ENCODE measurements at places on chromosomes 3 and 15.

- no peak for DNase-seq
Observed at GRCh38 chr3:111598139-111598538, 3.0 kb upstream of the ZBED2 start.

DNA sequence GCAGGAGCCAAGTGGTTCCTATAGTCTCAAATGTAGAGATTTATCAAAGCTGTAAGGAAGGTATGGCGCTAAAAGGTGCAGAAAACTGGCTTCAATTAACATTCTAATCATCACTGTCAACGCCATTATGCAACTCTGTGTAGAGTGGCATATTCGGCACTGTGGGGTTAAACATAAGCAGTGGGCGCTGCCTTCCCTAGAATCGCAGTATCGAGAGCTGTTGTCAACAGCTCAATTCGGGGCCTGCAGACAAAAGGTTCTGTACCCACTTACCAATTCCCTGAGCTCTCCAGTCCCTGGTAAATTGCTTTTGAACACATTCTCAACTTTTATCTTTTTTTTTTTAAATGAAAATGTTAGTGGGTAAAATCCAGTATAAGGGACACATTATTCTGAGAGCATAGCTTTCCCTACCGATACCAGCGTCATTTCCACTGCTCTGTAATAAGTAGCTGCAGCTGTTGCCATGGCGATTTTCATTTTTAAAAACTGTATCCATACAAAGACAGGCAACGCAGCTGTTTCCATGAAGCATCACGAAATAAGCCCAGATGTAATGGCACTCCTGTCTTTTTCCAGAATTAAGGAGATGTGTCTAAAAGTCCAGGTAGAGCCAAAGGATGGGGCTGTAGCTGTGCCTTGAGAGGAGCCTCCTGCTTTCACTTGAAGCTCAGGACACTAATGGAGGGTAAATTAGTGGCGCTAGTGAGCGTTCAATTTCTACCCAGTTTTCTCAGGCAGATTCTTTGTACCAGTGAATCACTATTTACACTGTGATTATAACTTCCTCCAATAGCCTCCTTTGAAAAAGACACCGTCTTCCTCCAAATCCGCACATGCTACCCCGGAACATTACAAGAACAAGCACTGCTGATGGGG lies 250.3 kb downstream of the SLC9A9 start:
- DNase-seq = peak; percentile 14

- no peak for DNase-seq
Observed at GRCh38 chr3:177792311-177793030, 595.2 kb upstream of the TBL1XR1 start.

- no peak for DNase-seq
Observed at GRCh38 chr15:36133742-36134141, 445.7 kb upstream of the CDIN1 start.

GRCh38 chr15:89482139-89482538 lies 14.2 kb downstream of the RHCG start:
- DNase-seq = no peak

- DNase-seq = no peak
Observed at GRCh38 chr15:91885714-91886270, 32.3 kb downstream of the SLCO3A1 start.

- DNase-seq = no peak
Observed at GRCh38 chr3:136171097-136171542, 25.0 kb downstream of the MSL2 start.
